ENCODE measurements at places on chromosomes 12 and 14.
A peak's percentile ranks its signal among the peaks of the same experiment; 100 is the strongest.

DNA sequence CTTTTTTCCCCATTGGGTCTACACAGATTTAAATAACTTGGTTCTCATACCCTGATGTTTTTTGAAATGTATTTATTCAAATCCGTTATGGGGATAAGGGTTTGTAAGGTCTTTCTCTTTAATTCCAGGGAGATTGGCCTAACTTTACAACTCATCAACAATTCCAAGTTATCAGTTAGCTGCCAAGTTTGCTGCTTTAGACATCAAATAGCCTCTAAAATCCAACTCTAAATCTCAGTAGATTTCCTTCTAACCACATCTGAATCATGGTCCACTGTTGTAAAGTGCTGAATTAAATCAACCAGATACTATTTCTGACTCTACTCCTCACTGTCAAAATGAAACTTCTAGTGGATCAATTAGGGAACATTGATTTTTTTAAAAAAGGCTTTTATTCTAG lies 364.1 kb upstream of the E2F7 start:
- no peak for DNase-seq

DNA sequence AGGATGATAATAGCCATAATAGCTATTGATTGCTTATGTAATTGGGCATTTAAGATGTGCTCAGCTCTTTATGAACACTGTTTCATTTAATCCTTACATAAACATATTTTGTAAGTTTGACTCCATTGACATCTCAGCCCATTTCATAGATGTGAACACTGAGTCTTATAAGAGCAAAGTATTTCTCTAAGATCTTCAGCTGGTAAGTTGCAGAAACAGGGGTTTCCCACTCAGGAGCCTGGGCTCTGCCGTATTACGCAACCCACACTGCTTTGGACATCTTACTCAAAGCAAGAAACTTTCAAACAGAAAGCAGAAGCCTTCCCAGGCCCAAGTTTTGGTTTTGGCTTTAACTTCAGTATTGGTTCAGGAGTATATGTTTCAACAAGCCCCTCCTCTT lies 705.1 kb downstream of the MED13L start:
- no peak for DNase-seq

DNA sequence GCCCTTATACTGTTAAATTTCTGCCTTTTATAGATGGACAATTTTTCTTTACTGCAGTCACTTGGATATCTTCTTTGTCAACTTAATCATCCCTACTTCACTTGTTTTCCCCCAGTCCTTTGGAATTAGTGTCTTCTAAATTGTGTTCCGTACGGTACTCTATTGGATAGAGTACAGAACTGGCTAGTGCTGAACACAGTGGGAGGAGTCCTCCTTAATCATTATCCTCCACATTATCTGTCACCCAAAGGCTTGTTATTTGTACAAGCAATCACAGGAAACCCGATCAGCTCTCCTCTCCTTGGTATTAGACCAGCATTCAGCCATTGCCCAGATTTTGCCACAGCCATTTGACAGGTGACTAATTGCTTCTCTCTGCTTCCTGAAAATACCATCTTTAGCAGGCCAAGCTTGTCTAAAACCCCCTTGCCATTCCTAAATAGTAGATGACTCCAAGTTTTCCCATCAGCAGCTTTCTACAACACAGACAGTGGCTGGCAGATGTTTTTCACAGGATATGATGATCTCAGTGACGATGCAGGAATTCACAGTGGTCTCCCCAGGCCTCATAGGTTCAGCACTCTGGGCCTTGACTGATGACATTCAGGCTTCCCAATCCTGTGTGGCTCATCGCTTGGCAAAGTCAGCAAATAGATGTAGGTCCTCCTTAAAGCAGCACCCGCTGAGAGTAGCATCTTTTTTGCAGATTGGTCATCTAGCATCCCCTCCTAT lies 216.0 kb upstream of the RGS6 start:
- DNase-seq, result no peak

GRCh38 chr14:85175556-85175955 lies 354.4 kb upstream of the FLRT2 start:
- no peak for DNase-seq

DNA sequence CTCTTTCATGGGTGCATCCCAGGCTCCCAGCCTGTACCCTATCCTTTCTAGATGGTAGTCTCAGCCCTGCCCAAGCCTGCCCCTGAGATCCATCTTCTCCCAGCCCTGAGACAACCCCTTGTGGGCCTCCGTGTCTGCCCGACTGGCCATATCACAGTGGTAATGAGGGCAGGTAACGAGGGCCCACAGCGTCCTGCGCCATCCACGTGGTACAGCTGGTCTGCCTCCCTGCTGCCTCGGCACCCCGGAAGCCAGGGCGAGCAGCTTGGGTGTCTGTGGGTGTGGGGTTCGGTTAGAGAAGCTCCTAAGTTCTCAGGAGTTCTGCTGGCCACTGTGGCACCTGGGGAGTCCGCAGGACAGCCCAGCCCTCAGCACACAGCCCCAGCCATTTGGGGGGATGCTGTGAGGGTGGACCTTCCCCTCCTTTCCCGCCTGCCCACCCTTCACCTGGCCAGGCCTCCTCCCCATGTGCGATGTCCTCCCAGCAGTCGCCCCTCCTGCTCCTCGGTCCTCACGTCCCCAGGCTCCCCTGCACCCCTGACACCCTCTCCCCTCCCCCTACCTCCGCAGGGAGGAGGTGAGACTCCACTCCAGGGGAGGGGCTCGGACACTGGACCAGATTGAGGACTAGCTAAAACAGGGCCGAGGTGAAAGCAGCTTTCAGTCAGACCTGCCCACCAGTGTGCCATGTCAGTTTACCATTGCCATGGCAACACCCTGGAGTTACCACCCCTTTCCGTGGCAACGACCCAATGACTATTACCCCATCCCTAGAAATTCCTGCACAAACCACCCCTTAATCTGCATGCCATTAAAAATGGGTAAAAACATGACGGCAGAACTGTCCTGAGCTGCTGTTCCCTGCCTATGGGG lies 69.0 kb downstream of the KIF26A start:
- DNase-seq, result no peak

- DNase-seq, result no peak
Measured at GRCh38 chr14:49508124-49508523, 78.1 kb downstream of the RPS29 start.

DNA sequence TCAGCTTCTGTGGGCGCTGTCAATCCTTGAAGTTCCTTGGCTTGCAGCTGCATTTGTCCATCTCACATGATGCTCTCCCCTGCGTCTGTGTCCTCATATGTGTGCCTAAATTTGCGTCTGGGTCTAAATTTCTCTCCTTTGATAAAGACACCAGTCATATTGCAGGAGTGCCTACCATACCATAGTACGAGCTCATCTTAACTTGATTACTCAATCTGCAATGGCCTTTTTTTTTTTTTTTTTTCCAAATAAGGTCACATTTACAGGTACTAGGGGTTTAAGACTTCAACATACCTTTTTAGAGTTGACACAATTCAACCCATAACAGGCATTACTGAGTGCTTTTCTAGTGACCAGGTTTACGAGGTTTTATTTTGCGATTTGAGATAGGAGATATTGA lies 233.3 kb upstream of the TBX3 start:
- DNase-seq, result no peak

GRCh38 chr12:10097521-10097920 lies 1.3 kb downstream of the CLEC1A start:
- DNase-seq, result no peak

- DNase-seq, result no peak
Measured at GRCh38 chr12:26730481-26731350, 102.3 kb downstream of the ITPR2 start.

DNA sequence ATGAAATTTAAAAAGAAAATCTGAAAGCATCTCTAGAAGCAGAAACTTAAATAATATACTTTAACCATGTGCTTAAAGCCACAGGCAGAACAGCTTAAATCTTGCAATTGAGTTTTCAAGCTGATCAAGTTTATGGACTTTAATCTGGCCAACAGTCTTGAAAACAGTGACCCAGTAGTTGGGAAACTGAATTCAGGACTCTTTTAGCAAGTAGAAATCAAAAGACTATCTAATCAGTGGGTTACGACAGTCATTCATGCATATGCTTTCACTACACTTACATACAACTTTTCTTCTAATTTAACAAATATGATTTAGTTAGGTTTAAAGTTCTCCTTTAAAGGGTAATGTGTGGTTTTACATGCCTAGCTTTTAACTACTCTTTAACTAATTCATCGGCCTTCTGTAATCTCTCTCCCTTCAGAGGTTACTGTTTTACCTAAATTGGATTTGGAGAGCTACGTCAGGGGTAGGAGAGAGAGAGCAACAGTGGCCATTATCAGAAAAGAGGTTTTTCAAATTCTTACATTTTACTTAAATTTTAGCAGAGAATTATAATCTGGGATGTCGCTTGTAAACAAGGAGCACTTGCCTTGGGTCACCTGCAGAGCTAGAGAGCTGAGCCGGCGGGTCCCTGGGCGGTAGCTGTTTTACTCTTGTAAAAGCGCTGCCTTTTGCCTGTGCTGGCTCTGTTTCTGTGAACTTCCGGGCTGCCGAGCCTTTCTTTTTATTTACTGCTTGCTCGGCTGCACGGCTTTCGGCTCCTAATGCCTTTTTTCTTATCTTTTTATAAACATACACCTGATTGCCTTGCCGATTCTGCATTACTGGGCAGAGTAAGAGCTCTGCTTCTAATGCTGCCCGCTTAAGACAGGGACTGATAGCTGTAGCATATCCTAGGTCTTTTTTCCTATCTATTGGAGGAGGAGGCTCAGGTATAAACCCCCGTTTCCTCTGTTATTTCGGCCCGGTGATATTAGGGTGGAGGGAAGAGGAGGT lies 17.4 kb upstream of the LYZ start:
- DNase-seq, result peak; percentile 46

DNA sequence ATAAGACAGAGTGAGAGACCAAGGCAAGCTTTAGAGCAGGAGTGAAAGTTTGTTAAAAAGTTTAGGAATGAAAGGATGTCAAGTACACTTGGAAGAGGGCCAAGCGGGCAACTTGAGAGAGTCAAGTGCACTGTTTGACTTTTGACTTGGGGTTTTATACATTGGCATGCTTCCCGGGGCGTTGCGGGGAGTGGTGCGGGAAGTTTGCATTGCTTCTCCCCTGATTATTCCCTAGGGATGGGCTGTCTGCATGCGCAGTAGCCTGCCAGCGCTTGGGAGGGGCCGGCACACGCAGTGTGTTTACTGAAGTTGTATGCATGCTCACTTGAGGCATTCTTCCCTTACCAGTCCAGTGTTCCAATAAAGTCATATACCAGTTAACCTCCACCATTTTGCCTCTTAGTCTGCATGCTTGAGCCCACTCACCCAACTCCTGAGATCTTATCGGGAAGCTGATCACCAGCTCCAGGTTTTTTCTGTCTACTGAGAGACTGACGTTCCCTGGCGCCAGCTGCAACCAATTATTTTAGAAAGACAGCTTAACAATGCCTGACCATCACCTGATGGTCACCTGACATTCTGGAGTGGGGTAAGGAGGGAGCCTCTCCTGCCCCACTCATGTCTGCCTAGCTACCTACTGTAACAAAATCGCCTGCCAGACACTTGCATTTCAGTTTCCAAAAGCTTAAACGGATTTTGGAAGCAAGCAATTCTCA lies 53.2 kb downstream of the DACT1 start:
- no peak for DNase-seq

GRCh38 chr14:72545411-72546311 lies 348.2 kb downstream of the DPF3 start:
- no peak for DNase-seq

DNA sequence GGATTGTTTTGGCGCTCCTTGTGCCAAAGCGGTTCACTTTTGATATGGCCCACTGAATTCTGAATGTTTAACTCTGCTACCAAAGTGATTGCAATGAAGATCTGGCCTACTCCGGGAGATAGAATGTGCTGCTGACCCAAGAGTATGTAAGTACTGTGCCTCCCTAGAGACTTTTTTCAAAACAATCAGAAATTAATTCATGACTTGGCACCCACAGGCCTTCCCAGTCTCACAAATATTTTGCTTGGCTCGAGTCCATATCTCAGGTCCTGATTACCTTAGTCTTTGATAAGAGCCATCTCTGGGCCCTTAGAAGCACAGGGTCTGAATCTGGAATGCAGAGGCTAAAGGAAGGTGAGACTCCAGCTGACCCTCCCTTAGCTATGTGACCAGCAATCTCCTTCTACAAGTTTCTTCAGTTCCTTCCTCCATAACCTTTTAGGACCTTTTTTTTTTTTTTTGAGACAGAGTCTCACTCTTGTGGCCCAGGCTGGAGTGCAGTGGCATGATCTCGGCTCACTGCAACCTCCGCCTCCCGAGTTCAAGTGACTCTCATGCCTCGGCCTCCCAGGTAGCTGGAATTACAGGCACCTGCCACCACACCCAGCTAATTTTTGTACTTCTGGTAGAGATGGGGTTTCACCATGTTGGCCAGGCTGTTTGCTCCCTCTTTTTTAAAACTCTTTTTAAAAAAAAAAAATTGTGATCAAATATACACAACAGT lies 49.5 kb upstream of the METAP2 start:
- no peak for DNase-seq

DNA sequence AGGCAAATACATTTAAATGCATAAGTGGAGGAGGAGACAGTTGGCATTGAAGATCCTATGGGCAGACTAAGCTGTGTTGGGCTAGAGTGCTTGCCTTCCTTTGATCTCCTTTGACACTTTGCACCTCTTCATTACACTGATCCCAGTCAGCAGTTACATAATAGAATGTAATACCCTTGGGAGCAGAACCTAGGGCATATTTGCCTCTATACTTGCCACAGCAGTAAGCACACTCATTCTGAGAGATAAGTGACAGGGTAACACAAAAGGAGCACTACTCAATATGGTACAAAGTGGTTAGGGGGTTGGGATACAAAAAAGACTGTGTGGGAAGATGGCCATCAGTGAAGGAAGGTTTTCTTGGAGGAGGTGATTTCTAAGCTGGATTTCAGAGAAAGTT lies 9.0 kb downstream of the MARS1 start:
- DNase-seq, result no peak

GRCh38 chr14:92207012-92207927 lies 85.5 kb downstream of the CPSF2 start:
- no peak for DNase-seq

- no peak for DNase-seq
Measured at GRCh38 chr14:76133103-76133502, 18.6 kb upstream of the GPATCH2L start.

DNA sequence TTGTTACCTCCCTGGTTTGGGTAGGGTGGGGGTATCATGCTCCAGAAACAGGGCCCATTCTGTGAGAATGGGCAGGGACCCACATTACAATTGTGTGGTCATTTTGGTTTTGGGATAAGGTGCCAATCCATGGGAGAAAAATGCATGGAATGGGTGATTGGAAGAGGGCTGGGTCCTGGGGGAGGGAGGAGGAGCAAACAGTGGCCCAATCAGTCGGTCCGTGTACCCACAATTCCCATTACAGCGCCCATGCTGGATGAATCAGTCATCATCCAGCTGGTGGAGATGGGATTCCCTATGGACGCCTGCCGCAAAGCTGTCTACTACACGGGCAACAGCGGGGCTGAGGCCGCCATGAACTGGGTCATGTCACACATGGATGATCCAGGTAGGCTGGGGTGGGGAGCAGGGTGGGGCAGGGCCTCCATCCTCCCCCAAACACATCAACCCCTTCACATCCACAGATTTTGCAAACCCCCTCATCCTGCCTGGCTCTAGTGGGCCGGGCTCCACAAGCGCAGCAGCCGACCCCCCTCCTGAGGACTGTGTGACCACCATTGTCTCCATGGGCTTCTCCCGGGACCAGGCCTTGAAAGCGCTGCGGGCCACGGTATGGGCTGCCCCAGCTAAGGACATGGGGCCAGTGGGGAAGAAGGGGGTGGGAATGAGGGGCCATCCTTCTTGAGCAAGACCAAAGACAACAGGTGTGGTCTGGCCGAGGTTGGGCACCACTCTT lies 3.6 kb upstream of the TPI1 start:
- no peak for DNase-seq

All from liver (tissue), 10 donors.